T1000 (cell line): ENCODE measurements at places on chromosomes 7 and 10.

GRCh38 chr7:1080921-1081255, 7.0 kb upstream of the GPER1 start:
- no peak for DNase-seq

DNA sequence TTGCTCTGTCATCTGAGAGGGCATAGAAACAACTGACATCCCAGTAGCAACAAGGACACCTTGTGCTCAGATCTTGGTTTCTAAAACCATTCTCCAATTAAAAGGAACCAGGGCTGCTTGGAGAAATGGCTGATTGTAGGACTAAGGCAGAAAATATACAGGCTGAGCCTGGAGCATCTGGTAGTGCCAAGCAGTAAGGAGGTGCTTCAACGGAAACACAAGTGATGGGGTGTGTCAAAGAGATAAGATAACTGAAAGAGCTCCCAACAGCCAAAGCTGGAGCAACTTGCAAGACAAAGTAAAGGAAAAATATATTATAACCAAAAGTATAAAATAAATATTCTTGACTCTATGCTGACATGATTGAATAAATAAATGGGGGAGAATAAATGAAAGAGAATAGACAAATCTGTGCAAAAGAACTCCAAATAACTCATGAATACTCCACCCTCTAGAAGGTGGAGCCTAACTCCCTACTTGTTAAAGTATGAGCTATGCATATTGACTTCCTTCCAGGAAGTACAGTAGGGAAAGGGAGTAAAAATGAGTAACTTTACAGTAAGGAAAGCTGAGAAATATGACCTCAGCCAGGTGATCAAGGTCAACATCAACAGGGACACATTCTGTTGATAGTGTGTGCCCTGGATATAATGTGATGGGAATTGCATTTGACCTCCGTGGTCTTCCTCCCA, 162.4 kb downstream of the NOC3L start:
- no peak for DNase-seq

- no peak for DNase-seq
These were observed 206.9 kb downstream of the PTEN start for GRCh38 chr10:88070080-88070880.

DNA sequence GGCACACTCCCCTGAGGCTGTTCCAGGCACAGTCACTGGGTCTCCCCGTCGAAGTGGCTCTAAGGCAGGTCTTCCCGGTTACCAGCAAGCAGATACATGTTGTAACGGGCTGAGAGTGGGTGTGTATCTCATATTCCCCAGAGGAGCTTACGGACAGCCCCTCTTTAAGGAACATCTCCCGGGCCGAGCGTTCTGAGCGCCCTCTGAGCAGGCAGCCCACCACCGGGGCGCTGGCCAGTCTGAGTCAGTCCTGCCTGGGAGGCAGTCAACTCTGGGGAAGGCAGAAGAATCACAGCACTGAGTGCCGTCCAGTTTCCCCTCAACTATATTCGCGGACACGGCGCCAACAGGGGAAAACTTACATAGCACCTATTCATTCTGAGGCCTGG, 117.4 kb downstream of the LHPP start:
- peak; percentile 26 for DNase-seq

- DNase-seq, result no peak
These were observed 985.6 kb upstream of the LRRN3 start for GRCh38 chr7:110105307-110105706.
